NCI-H146 (cell line): ENCODE measurements at places on chromosomes 7 and 10.

DNA sequence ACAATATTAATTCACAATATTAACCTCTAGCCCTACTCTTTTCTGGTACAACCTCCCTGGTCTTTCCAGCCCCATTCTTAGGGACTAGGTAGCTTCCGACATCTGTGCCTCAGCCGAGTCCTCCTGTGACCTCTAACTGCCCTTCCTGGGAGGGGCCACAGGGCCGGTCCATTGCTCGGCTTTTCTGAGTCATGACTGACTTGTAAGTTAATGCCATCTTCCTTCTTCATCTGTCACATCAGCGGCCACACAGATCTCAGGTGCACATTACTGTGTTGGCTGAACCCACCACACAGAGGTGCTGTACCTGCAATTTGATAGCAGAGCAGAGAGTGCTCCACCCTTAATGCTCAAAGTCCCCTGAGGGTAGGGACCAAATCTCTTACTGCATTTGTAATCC lies 4.1 kb upstream of the CPA4 start:
- DNase-seq = no peak

DNA sequence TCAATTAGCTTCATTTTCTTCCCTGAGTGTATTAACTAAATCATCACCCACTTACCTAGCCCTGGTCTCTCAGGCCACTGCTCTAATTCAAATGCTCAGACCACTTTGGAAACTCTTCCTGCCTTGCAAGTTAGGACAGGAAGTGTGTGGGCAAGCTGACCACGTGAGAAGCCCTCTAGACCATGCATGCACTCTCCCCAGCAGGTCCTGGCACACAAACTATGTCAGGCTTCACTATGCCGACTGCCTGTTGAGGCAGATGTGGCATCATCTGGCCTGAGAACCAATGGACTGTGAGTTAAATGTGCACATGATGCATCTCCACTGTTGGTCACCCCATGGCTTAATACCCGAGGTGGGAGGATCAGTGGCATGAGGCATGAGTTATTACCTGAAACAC lies 439.6 kb downstream of the GRID1 start:
- no peak for DNase-seq

- DNase-seq = no peak
Observed at GRCh38 chr10:86715836-86716235, 40.6 kb upstream of the BMPR1A start.

- DNase-seq = no peak
Observed at GRCh38 chr10:116490028-116490662, 55.6 kb upstream of the PNLIP start.

- no peak for DNase-seq
Observed at GRCh38 chr10:131870831-131871672, 29.8 kb upstream of the PPP2R2D start.

DNA sequence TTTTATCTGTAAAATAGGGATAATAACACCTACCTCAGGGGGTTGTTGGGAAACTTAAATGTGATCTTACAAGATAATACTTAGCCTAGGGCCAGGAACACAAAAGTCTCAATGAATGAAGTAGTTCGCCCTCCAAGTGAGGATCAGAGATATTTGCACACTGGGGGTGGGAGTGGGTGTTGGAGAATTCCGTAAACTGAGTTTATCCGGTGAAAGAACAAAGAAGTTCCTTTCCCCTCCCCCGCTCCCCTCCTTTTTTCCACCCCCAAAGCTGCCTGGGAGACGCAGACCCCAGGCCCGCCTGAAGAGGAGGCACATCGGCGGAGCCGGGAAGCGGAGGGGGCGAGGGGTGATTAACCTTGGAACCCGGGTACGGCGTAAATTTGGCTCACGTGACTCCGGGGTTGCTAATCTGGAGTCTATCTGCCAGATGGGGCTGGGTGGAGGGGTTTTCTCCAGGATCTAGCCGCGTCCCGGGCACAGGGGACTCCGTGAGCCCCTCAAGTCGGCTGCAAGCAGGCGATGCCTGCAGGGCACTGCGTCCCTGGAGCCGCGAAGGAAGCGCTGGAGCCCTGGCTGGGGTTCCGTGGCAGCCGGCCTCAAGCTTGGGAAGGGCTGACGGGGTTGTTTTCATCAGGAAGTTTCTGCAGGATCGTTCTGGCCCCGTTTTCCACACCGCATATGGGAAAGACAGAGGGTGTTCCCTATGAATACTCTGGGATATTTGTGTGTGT lies 1.4 kb upstream of the PODXL start:
- DNase-seq = no peak

DNA sequence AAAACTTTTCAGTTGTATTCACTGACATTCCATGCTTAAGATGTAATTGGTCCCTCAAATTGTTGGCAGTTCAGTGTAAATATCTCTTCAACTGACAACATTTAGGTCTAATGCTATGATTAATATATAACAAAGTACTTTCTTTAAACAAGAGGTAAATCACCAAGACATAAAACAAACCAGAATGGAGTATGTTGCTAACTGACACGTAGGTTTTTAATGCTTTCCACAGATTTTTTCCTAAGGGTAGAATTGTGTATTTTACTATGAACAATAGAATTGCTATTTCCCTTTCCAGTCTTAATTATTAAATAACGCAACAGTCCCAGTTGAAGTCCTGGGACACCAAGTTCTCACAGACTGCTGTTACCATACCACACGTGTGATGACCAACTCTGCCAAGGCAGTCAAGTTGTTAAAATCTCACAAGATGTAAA lies 4.1 kb downstream of the JCAD start:
- no peak for DNase-seq

DNA sequence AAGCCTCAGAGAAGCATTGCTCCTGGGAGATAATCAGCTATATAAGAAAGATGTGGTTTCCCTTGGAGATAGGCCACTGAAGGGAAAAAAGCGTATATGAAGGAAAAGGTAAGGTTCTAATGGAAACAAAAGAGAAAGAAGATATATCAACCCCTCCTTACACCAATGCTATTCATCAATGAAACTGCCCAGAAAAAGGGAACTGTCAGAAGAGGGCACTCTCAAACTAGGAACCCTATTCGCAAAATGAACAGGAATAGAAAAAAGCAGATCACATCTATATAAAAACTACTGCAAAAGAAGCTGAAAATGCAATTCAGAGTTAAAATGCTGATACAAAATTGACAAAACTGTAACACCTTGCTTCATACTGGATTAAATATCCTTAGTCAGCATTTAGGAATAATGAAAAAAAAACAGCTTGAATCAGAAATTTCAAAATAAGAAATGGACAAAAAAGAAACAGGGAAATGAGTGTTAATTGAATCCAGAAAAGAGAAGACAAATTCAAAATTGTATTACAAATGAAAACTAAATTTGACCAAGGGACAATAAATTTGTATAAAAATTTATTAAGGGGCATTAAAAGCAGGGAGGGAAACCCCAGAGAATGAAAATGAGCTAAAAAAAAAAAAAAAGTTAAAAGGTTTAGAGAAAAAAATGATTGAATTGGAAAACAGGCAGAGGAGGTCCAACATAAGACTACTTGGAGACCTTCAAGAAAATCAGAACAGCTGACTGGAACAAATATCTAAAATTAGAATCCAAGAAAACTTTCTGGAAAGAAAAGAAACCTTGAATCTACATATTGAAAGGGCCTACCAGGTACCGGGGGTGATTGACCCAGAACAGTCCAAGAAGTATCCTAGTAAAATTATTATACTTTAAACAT lies 17.9 kb downstream of the NHLRC2 start:
- DNase-seq = no peak

DNA sequence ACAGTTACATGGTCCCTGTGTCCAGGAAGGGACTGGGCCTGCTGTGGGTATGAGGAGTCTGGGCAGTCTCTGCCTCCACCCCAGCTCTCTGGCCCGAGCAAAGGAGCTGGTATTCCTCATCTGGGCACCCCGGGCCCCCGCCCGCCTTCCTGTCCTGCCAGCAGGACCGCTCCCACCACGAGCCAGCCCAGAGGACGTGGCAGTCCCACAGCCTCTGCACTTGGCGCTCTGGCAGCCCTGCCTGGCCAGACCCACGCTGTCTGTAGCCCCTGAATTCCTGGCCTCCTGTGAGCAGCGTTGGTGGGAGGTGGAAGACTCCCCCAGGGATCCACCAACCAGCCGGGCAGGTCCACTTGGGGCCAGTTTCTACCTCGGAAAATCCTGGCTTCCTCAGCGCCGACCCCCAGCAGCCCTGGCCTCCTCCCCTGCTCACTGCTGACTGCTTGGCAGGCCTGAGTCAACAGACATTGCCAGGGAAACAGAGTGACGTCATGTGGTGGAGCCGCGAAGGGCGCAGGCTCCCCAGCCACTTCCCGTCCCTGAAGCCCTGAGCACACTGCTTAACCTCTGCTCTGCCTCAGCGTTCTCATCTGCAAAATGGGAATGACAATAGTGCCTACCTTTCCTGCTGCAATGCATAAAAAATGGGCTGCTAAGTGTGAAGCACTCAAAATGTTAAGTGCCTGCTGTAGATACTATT lies 21.6 kb upstream of the LIMK1 start:
- DNase-seq = peak; percentile 61

DNA sequence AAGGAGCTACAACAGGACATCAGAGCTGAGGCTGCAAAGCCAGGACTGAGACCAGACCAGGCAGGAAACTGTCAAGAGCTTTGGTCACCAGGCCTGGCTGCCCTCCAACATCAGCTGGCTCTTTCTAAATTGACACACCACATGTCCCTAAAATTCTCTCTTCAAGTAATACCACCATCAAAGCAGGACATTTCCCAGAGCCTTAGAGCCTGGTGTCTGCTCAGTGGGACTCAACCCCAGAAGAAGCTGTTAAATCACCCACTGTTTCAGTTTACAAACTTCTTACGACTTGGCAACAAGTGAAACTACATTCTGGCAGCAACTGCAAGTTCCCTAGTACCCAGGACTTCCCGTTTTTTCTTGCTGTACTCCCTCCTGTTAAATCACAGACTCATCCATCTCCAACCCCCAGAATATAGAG lies 3.8 kb upstream of the IL6 start:
- DNase-seq = no peak

GRCh38 chr7:122143376-122143750 lies 686 bp downstream of the AASS start:
- no peak for DNase-seq

DNA sequence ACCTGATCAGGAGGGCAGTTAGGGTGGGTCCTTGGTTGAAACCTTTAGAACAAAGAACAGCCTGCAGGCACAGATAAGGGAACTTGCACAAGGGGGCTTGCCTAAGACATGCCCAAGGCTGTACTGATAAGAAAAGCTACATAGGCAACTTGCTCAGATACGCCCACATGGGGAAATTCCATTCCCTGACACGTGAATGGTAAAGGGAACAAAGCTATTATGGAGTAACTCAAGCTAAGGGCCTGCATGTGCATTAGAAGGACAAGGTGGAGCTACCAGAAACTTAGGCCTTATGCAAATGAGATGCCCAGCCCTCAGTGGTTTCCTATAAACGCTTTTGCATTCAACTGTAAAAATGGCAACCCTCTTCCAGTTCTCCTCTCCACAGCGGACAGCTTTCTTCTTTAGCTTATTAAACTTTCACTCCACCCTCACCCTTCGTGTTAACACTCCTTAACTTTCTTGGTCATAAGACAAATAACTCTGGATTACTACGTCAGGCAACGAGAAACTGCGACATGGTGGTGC lies 1192.1 kb upstream of the CELF2 start:
- DNase-seq = no peak

DNA sequence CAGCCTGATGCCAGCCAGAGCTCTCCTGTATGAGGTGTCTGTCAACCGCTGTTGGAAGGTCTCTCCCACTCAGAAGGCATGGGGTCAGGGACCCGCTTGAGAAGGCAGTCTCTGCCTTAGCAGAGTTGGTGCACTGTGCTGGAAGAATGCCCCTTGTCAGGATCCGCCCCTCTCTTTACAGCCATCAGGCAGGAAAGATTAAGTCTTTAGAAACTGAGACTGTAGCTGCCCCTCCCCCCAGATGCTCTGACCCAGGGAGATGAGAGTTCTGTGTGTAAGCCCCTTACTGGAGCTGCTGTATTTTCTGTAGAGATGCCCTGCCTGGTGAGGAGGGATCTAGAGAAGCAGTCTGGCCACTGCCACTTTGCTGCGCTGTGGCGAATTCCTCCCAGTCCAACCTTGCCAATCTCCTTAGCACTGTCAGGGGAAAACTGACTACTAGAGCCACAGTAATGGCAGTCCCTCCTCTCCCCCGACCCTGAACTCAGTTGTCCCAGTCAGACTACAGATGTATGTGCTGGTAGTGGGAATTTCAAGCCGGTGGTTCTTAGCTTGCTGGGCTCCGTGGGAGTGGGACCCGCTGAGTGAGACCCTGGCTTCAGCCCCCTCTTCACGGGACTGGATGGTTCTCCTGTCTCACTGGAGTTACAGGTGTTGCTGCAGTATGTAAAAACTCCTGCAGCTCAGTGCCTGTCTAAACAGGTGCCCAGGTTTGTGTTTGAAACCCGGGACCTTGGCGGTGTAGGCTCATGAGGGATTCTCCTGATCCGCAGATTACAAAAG lies 285.5 kb upstream of the ZWINT start:
- DNase-seq = no peak

DNA sequence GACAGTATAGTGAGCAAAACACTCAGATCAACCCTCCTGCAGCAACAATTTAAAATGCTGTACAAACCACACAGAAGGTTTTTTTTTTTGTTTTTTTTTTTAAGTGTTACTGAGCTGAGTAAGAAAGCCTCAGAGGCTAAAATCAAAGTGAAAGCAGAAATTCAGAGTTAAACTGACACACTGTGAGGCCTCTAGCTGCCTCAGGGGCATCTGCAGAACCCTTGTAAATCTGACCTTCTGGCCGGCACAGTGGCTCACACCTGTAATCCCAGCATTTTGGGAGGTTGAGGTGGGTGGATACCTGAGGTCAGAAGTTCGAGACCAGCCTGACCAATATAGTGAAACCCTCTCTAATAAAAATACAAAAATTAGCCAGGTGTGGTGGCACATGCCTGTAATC lies 7.4 kb upstream of the GNA12 start:
- DNase-seq = no peak

DNA sequence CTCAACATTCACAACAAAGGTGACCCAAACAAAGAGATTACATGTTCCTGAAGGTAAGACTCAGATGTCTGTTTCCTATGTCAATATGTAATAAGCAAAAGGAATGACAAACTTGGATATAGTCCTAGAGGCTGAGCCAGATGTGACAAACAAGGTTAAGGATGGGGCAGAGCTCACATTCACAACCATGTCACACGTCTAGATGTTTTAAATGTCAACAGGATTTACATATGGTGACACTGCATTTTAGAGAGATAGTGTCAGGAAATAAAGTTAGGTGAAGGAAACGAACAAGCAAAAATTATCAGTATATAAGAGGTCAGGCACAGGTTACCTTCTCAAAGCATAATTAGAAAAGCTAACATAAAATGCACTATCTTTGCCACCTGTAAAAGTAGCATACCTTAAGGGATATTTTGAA lies 8.4 kb downstream of the RELN start:
- DNase-seq = no peak

- no peak for DNase-seq
Observed at GRCh38 chr10:17201794-17202116, 283 bp upstream of the TRDMT1 start.

DNA sequence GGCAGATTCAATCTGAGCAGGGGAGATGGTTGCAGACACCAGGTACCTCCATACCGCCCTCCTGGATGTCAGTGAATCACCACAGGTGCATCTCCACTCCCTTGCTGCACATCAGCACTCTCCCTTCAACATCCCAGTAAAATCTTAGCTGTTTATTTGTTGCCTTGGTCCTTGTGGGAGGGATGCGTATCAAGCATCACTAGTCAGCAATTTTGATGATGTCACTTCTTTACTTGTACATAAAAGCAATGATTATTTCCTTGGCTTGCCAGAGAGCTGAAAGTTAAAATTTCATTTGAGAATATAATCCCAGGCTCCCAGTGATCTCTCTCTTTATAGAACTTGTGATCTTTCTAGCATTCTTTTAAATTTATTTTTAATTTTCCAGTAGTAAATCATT lies 49.5 kb downstream of the TMEM168 start:
- DNase-seq = no peak
